ENCODE measurements at places on chromosomes 6 and 20. TPM values are rescaled to one million over a fixed set of nuclear protein-coding genes. Genes with fewer than 3 reads are reported as not detected.

DNA sequence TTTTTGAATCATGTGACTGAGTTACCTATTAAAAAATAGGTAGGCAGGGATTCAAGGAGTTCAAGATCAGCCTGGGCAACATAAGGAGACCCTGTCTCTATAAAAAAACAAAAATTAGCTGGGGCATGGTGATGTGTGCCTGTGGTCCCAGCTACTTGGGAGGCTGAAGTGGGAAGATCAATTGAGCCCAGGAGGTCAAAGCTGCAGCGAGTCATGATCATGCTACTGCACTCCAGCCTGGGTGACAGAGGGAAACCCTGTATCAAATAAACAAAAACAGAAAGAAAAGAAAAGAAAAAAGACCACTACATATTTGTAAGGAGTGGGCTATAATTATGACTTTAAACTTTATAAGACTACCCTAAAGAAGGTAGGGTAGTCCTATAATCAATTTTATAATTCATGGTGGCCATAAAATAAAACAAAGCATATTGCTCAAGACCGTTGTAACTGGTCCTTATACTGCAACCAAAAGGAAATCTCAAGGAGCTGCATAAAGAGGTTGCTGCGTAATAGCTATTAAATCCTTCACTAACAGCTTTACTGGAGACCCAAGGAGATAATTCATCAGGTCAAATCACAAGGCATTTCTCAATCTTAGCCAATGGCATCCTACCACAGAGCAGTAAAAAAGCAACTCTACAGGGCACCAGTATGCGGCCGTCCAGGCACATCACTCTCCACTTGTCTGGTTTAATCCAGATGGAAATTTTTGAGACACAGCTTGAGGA is 13.5 kb downstream of the PIGU start:
- no peak for DNase-seq

- DNase-seq: no peak
Observed at GRCh38 chr6:100730001-100730980, 150.8 kb downstream of the ASCC3 start.

DNA sequence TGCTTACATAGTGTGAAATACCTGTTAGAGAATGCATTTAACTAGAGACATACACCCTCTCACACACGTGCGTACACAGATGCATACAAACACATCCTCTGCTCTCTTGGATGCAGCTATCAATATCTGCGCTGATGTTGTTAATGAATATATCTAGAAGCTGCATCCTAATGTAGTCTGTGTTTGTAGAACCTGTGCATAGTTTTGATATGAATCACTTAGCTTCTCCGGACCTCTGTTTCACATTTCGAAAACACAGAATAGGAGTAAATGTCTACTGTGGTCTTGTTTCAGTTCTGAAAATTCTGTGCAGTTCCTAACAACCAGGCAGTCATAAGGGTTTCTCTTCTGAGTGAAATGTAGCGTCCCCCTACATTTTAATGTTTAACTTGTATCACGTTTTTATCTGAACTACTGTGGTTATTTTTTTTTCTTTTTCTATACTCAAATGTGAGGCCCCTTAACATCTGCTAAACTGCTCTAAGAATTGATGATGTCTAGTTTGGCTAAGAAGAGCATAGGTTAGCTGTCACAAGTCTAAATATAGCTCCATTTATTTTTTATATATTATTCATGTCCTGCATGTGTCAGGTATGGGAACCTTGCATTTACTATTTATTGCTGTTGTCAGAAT is 254.5 kb downstream of the TMEM242 start:
- DNase-seq: no peak

RIPOR3 gene
- total RNA-seq: not detected

GJA10 gene
- not detected for total RNA-seq

LGSN gene
- not detected for total RNA-seq
